Endothelial cell (in vitro differentiated cells): ENCODE measurements at places on chromosomes 3 and 15.

DNA sequence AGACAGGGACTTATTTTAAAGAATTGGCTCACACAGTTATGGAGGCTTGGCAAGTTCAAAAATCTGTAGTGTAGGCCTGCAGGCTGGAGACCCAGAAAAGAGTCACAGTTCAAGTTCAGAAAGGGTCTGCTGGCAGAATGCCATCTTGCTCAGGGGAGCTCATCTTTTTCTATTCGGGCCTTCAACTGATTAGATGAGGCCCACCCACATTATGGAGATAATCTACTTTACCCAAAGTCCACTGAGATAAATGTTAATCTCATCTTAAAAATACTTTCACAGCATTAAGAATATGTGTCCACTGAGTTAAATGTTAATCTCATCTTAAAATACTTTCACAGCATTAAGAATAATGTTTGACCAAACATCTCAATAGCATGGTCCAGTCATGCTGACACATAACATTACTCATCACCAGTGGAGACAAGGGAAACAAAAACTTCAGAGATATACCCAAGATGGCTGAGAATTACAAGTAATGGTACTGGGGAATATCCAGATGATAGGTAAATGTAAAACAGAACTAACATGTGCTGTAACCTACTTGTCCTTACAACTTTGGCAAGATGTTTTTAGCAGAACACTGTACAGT lies 74.3 kb upstream of the STAC start:
- DNase-seq, result no peak

- no peak for DNase-seq
Observed at GRCh38 chr15:83206526-83207008, 1.1 kb downstream of the HDGFL3 start.

DNA sequence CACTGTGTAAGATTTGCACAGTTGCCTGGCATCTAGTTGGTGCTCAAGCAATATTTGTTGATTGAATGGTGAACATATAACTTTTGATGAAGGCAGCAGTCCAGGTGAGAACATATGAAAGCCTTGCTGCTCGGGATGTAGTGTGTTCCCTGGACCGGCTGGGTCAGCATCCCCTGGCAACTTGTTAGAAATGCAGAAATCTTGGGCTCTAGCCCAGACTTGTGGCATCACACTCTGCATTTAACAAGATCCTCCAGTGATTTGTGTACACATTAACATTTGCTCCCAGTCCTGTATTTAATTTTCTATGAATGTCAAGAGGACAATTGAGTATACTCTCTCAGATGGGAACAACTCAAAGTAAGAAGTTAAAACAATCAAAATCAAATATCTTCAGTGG lies 69.0 kb upstream of the SAMMSON start:
- DNase-seq, result no peak

- DNase-seq, result no peak
Observed at GRCh38 chr3:48436477-48436787, 3.5 kb downstream of the CCDC51 start.

- no peak for DNase-seq
Observed at GRCh38 chr3:65827076-65827475, 211.6 kb downstream of the MAGI1 start.

DNA sequence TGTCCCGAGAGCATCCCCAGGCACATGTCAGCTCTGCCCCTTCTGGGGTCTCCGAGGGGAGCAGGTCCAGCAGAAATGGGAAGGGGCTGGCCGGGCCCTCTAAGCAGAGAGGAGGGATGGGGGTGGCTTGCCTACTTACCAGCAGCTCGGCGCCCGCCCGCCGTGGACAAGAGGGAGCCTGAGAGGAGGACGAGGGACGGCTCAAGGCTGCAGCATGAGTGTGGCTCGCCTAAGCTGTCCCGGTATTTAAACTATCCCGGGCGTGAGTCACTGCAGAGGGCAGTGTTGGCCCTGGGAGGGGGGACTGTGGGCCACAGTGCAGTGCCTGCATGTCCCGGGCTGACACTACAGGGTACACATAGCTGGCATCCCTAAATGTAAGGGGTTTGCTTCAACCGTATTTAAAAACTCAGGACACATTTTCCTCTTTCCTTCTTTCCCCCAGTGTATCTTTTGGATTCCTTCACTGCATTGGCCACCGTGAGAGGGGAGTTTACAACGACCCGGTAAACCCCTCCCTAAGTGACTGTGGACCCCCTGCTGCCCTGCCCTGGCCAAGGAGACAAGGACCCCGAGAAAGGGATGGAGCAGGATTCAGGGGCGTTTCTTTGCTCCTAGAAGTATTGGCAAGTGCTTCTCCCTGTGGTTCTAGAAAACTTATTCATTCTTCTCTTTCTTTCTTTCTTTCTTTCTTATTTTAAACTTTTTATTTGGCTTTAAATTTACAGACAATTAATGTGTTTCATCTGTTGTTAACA lies at the start of gene LRRC15:
Gene LRRC15, minus strand, starts transcription at position 222 of the 758 bp plus-strand sequence. CDS start 8,700 bp downstream, outside the sequence.
- peak; percentile 28 for DNase-seq

DNA sequence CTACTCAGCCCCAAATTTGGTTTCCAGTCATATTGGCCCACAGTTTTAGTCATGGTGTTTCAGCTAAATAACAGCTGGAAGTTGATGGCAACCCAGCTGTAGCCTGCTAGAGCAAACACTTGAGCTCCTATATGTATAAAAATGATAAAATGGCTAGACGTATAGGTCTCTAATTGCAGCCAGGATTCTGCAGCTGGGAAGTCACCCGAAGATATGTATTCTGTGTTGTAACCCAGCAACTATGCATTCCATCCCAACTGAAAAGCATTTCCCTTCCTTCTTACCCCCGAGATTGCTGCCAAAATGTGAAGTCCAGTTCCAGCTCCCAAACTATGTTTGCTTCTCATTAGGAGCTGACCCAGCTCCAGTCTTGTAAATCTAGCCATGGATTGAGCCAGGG lies 408.4 kb downstream of the AGBL1 start:
- DNase-seq, result no peak

GRCh38 chr15:62824111-62825015 lies 218.2 kb upstream of the TPM1 start:
- no peak for DNase-seq

DNA sequence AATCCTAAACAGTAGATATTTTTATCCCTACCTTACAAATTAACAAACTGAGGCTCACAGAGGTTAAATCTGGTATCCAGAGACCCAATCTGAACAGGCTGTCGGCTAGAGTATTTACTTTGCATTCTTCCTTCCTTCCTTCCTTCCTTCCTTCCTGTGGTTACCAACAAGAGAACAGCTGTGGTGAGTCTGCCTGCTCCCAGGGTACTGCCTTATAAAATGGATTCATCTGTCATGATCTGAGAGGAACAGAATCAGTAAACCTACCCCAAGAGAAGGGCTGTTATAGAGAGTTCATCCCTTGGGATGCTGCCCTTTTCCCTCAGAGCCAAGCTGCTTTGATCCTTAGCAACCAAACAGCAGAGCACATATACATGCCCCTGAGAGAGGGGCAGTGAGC lies 3.6 kb downstream of the GADL1 start:
- DNase-seq, result no peak

GRCh38 chr3:39141171-39141995 lies 12.0 kb downstream of the CSRNP1 start:
- no peak for DNase-seq

DNA sequence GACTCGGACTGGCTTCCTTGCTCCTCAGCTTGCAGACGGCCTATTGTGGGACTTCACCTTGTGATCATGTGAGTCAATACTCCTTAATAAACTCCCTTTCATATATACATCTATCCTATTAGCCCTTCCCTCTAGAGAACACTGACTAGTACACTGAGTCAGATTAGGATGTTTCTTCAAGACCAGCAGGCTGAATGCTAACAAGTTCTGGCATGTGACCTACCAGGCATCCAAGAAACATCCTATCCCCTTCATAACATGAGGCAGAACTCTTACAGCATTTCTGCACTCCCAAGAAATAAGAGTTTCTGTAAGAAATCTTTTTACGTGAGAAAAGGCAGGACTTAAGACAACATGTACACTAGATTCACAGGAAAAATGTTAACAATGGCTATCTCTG lies 9.3 kb downstream of the CFAP92 start:
- DNase-seq, result no peak

DNA sequence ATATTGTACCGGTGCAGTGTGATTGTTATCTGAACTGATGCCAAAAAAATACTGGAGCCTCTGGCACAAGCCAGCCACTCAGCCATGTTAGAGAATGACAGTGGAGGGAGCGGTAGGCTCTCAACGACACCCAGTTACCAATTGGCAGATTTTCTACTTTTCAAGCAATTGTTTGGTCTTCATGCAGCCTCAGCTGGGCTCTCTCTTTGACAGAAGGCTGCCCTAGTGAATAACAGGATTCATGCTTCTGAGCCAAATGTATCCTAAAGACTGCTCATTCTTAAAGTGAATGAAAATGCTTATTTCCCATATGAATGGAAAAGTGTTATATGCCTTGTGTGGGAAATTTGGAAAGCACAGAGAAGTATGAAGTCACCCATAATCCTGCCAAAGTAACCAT lies 261.2 kb upstream of the TRIM42 start:
- DNase-seq, result no peak

- DNase-seq, result no peak
Observed at GRCh38 chr15:60683156-60683555, 204.2 kb upstream of the ICE2 start.

GRCh38 chr3:9214599-9214998 lies 34.8 kb downstream of the SRGAP3 start:
- no peak for DNase-seq

- DNase-seq, result no peak
Observed at GRCh38 chr3:12833222-12834161, 7.9 kb downstream of the RPL32 start.

DNA sequence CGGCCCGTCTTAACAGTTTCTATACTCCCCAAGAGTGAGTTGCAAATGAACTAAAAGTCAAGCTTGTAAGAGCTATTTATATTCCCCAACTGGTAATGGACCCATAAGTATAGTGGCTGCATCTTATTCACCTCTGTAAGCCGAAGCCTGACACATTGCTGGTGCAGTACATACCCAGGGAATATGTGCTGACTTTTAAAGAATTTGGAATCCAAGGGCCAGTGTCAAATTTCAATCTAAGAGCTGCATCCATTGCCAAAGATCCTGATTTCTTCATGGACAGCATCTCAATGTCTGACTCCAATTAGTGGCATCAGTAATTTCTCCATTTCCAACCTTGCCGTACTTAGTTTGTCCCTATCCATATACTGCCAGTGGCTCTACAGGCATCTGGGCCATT lies 42.0 kb downstream of the FRMD4B start:
- DNase-seq, result no peak

DNA sequence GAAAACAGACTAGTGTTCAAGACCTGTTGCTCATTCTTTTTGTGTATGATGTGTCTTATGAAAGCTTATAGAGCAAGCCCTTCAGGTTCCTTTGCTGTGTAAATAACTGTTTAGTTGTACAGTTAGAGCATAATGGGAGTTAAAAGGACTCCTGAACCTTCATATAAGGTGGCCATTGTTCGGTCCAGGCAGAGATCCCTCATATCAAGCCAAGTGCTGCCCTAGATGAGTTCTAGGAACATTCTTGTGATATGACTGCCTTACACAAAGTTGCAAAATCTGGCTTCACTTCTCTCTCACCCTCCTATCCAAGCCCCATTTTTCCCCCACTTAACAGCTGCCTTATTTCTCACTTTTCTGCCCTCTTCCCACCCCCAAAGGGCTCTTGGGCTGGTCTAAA lies 26.9 kb downstream of the GYG1 start:
- no peak for DNase-seq

DNA sequence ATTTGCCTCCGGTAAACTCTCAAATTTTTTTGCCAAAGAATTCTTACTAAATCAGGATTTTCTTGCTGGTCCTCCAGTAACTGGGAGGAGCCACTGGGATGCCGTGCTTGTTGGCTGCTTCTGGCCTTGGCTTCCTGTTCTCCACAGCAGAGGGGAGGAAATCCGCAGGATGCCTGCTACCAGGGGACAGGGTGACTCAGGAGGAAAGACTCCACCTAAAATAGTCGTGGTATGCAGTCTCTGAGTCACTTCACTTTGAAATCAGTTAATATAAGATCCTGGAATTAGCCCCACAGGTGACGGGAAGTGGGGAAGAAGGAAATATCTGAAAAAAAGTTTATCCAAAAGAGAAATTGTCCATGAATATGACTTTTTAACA lies 6.5 kb upstream of the TM4SF18 start:
- peak; percentile 79 for DNase-seq

DNA sequence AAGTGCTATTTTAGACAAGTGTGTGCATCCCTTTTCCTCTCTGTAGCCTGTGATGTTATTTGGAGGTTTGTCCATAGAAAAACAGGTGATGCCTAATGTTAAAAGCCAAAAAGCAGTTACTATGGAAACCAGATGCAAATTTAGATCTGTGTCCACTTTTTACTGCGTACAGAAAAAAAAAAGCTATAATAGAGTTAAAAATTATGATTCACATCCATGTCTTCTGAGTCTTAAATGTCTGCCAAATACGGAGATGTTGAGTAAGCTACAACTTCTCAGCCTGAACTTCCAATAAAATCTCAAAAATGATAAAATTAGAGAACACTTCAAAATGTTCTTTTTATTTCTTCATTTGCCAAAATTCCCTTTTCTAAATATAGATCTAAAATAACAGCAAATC lies 74.2 kb upstream of the GAP43 start:
- DNase-seq, result no peak

- DNase-seq, result no peak
Observed at GRCh38 chr3:29454161-29454611, 173.3 kb downstream of the RBMS3 start.

GRCh38 chr3:64684715-64685261 lies 3.0 kb downstream of the ADAMTS9 start:
- DNase-seq, result peak; percentile 18

DNA sequence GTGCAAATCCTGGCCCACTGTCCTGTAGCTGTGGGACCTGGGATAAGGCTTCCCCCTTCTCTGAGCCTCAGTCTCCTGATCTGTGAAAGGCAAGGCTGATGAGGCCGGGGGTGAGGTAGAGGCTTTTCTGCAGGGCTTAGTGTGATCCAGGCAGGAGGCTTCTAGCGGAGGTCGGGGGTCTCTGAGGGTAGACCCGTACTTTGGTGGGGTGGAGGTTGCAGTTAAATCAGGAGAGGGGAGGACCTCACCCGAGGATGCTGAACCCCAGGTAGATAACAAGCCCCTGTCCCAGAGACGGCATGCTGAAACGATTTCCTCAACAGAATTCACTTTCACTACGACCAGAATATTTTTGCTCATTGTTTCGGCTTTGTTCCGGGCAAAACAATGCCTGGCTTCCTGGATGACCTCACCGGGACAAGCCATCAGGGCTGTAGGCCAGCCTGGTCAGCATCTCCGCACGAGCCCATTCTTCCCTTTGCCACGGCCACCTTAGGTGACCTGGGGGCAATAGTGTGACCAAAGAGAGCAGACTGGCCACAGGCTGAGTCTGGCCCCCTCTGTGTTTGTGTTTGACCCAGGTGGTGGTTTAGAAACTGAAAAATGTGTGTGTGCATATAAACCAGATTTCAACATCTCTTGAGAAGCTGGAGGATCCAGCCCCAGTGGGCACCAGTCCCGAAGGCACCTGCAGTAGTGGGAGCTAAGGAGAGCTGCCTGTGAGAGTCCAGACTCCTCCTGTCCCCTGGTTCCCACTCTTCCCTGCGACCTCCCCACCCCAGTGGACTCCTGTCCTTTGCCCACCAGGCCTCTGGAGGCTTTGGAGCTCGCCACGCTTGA lies 33.0 kb downstream of the SLC6A6 start:
- DNase-seq, result peak; percentile 65
